ENCODE measurements at places on chromosomes 16 and 17.

- no peak for DNase-seq
These were observed 8.6 kb upstream of the DUSP14 start for GRCh38 chr17:37481001-37481665.

DNA sequence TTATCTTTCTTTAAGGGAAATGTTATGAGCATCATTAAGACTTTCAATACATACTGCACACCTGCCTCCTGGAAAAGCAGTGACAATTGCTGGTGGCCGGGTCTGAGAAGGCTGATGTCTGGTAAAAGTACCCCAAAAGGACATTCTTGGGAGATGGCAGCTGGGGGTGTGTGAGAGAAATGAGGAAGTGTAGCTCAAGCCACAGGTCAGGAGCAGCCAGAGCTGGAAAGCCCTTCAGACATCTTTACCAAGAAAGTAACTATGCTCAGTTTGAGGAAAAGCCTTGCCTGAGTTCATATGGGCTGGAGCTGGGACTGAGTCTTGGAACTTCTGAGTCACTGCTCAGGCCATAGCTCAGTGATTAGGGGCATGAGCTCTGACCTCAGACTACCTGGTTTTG, 94.7 kb upstream of the N4BP1 start:
- DNase-seq, result no peak

- DNase-seq, result peak; percentile 26
These were observed 5.5 kb downstream of the CYLD start for GRCh38 chr16:50747207-50747956.

GRCh38 chr17:73952082-73952479, 251.4 kb upstream of the RPL38 start:
- DNase-seq, result no peak

GRCh38 chr17:68562736-68563135, 38.4 kb downstream of the FAM20A start:
- no peak for DNase-seq

DNA sequence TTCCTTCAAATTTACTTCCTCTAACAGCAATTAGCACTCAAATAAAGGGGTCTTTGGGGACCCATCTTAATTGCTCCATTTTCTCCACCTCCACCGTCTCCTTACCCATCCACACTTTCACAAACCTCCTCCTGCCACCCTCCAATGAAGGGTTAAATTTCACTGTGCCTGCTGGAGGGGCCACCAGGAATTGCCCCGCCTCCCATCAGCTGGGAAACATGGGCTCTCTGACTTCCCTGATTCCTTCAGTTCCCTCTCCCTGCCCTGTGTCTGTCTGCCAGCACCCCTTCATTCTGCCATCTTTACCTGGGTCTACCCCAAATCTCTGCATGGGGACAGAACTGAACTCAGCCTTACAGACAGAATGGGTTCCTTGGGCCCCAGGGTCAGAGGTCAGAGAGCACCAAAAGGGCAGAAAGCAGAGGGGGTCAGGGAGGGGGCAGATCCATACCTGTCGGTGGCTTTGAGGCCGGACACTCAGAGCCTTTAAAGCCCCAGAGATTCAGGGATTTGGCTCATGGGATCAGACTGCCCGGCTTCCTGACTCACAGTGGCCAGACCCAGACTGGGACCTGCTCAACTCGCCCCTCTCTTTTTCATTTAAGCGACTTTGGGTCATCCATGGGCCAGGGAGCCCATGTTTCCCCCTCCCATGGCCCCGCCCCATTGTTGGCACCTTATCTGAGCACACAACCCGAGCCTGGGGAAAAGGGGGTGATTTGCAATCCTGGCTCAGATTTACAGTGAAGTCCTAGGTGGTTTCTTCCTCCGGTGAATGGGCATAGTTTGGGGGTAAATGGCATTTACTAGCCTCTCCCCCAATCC, 17.6 kb upstream of the SP2 start:
- no peak for DNase-seq

DNA sequence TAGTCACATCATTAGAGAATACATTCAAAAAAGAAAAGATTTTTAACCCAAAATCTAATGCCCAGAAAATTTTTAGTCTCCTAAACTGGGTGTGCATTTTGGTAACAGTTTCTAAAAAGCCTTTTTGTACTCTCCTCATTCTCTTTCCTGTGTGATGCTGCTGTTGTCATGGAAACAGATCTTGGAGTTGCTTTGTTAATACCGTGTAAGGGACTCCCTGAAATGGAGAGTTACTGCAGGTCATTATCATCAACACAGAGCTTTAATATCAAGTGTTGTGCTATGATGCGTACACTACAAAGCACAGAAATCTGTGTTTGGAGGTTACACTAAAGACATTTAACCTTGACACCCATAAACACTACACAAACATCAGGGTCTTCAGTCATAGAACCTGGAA, 216.3 kb downstream of the PRKCA start:
- DNase-seq, result no peak

DNA sequence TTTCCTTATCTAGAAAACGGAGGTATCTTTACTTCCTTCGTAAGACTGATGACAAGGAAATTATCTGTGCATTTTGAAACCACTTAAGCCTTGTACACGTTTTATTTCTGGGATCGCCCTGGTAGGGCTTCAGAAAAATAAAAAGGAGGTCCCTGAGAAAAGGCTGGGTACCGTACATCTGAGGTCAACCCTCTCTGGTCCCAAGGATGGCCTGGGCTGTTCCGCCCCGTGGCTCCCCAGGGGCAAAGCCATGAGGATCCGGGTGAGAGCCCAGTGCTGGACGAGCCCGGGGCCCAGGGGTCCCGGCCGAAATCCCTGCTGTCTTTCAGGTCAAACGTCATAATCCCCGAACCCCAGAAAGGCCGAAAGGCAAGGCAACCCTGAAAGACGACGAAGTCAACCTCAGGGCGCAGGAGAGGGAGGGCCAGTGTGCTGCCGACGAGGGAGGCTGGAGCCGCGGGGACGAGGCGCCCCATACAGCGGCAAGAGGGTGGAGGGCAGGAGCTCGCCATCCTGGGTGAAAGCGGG, 656 bp upstream of the FUS start:
- DNase-seq, result no peak

DNA sequence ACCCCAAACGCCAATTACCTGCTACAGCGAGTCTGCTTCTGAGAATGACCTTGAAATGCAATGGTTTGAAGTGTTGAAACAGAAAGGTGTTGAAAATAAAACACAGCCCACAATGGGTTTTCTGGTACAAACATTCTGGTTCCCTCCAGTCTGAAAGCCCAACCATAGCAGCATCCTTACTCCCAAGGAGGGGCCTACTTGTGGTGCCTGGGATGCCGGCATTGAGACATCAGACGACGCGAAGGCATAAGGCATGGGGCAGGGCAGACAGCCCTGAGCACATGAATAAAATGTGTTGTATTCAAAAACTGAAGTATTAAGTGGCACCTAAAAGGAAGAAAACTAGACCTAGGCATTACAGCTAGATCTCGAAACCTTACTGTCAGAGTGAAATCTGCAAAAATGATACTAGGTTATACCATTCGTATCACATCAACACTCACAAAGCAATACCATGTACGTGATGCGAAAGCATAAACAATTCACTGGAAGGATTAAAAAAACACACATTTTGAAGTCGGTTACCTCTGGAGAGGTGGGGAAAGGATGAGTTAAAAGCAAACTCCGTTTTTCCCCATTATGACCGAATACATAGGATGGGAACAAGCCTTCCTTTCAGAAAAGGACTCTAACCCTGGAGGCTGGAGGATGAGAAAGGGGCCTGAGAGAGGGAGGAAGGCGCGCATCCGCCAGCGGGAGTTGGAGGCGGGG, 702 bp downstream of the NUDT21 start:
- no peak for DNase-seq
